NK-92 treated with Interleukin-12 subunit alpha and Interleukin-12 subunit beta, amount 100 ng/mL, for 24 hours (cell line): ENCODE measurements at places on chromosomes 7 and 10.

DNA sequence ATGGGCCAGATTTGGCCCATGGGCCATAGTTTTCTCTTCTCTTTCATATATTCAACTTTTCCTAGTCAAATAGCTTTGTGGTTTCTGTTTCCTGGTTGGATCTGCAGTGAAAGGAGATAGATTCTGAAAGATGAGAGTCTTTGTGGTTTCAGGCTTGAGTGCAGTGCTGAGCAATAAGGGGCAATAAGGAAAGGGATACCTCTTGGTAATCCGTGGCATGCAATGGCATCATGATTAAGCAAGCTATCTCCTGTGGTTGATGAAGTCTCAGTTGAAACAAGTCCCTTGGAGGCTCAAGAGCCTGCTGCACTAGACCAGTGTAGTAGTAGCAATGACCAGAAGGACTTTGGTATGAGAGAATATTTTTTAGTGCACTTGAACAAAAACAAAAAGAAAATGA is 187.7 kb upstream of the CNTNAP2 start:
- DNase-seq, result no peak

- DNase-seq, result no peak
These were observed 9.1 kb downstream of the TSPAN14 start for GRCh38 chr10:80462981-80463741.

- DNase-seq, result no peak
These were observed 1005.8 kb upstream of the C7orf33 start for GRCh38 chr7:147584771-147585193.

GRCh38 chr10:118669020-118669791 is 73.8 kb upstream of the PRLHR start:
- no peak for DNase-seq

GRCh38 chr10:117476716-117477115 is 65.8 kb upstream of the EMX2 start:
- DNase-seq, result no peak

DNA sequence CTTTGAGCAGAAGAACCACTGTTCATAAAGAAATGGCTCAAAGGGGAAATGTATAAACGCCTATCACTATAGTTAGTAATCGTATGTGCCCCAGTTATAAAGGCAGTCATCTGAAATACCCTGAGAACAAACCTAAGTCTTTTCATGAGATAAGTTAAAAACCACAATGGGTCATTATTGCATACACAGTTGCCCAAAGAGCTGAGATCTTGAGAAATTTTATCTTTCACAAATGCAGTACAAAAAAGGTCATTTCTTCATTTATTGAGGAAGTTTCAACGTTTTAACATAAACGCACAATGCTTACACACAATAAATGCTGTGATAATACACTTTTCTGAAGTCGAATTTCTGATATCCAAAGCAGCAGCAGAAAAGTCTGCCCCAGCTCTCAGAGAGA is 114.4 kb downstream of the MICU1 start:
- no peak for DNase-seq

GRCh38 chr10:80472234-80473095 is 18.4 kb downstream of the TSPAN14 start:
- no peak for DNase-seq
